Pancreas (tissue), 10 donors: ENCODE measurements at places on chromosomes 5 and 9.

DNA sequence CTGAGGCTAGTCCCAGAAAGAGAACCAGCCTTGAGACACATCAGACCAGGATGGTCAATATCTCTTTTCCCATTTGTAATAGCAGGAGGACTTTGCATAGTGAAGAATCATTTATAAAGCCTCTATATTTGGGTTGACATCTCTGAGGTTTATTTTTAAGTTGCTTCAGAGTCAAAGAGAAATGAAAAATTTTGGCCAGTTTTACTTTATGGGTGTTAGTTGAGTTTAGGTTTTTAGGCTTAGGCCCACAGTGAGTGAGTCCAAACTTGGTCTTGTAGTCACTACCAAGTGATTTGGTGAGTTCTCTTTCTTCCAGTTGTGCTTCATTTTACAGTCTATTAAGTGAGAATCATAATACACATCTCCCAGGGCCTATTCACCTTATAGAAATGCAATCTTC, 5.3 kb upstream of the MEF2C start:
- no peak for DNase-seq

DNA sequence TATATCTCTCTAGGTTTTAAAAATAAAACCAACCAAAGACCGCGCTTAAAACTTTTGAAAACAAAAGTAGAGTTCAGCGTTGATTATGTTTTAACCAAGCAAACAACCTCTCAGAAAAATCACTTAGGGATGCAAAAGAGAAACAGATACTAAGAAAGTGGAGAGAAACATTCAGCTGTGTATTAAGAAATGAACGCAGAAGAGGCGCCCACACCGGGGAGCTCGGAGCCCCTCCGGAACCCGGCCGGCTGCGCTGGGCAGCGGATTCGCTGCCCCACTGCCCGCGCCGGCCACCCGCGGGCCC, 1.4 kb downstream of the PITX1 start:
- no peak for DNase-seq

GRCh38 chr5:64977779-64978178, 209.0 kb downstream of the CWC27 start:
- DNase-seq, result no peak

DNA sequence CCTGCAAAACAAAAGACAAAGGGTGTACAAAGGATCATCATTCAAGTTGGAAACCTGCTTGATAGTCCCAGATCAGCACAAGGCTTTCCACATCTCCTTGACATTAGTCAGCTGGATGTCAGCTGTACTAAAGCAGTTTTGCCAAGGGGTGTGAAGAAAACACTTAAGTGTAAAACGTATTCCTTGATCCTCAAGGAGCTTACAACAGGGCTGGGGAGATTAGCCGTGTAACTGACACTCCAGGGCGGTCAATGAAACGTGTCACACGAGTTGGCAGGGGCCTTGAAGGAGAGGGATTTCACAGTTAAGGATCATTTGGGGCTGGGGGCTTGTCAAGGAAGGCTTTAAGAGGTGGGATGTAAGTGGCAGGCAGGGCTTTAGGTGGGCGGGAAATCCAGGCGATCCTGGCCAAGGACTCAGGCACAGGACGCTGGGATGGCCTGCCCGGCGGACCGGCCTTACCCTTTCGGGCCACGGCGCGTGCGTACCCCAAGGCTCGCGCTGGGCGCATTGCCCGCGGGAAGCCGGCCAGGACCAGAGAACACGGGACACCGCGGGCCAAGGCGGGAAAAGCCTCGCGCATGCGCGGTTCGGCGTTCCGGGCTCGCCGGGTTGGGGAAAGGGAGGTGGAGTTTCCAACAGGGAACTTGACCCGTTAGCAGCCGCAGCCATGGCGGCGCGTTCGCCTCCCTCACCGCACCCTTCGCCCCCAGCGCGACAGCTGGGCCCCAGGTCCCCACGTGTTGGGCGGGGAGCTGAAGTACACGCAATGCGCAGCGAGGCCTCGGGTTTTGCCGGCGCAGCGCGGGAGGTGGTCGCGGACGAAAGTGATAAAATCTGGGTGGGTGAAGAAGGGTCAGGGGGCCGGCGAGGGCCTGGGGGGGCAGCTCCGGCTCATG, at the start of gene CNTLN:
TSS of gene CNTLN (plus strand) at position 645 of the 899 bp plus-strand sequence. CDS start at position 671, 26 bp downstream.
- peak; percentile 99 for DNase-seq

- DNase-seq, result no peak
Measured at GRCh38 chr9:68692519-68692918, 12.5 kb upstream of the PIP5K1B start.
